ENCODE measurements at places on chromosomes 4 and X. TPM values are rescaled to one million over a fixed set of nuclear protein-coding genes. Genes with fewer than 3 reads are reported as not detected.

GRCh38 chrX:38332505-38332904 is 5.2 kb upstream of the RPGR start:
- DNase-seq = no peak

- DNase-seq = no peak
Measured at GRCh38 chr4:72555377-72555831, 13.6 kb downstream of the ADAMTS3 start.

DNA sequence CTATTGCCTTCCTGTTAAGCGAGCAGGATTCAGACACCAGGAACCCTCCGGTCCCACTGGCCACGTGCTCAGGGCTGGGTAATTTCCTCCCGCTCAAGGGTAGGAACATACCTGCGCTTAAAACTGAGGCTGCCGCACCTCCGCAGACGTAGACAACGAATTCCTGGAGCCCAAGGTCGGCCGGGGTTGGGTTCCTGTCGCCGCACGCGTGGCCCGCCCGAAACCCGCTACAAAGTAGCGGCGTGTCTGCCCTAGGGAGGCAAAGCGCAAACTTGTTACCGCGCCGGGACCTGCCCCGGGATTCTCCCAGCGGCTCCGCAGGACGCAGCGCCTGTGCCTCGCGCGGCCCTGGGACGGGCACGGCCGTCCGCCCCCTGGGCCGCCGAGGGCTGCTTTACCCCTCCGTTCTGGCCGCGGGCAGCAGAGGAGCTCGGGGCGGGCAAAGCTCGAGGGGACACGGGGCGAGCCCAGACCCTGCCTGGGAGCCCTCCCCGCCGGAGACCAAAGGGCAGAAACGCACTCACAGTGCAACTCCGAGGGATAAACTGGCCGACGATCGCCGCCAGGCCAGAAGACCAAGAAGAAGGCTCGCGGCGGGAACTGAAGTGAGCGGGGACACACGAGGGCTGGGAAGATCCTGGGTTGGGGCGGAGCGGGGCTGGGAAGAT is at the start of gene ERVMER34-1:
TSS of gene ERVMER34-1 (minus strand) at position 607 of the 668 bp plus-strand sequence. CDS start 5,905 bp downstream, outside the sequence.
- no peak for DNase-seq

DNA sequence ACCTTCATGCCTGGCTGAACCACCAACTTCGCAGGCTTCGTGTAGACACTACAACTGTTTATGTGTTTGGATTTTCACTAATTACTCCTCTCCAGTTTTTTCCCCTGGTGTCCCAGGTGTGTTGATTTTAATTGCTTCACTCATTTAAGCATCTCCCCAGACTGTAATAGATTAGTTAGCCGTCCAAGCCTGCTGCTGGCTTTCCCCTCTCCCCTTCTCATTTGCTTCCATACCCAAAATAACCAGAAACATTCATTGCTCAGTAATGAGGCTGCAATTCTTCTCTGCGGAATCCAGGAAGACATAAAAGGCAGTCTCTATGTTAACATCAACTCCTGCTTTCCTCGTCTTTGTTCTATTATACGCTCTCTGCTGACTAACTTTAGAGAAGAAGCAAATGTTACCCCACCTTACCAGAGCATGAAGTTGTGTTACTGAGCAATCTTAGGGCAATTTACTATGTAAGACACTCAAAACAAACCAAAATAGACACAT is 37.9 kb upstream of the SCRG1 start:
- DNase-seq = no peak

DNA sequence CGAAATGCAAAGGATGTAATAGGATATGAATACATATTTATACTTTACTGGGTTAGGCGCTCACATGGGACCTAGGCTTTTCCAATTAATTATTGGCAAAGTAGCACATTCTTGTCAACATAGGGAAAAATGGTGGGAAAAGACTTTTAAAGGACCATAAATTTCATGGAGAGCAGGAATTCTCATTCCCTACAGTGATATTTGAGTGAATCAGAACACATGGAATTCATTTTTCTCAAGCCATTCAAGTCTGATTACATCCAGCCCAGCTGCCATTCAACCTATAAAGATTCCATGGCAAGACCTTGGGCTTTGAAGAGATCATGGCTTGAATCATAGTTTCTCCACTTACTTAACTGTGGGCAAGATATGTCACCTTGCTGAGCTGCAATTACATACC is 150.4 kb downstream of the SOWAHB start:
- DNase-seq = no peak

DNA sequence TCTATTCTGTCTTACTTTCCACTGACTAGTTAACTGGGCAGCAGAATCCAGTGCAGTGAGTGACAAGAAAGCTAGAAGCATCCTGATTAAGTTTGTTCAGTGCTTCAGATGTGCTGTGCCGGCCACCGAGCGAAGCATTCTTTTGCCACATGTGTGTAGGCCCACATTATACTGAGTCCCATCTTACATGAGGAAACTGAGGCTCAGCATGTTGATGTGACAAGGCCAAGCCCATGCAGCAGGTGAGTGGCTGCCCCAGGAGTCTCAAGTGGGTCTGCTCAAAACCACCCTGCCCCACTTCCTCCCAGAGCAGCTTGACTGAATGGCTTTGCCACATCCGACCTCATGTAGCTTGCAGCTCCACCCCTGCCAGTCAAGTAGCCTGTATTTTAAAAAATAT is 50.5 kb downstream of the RHOH start:
- no peak for DNase-seq

GRCh38 chr4:85788604-85789003 is 313.7 kb downstream of the ARHGAP24 start:
- DNase-seq = no peak

DNA sequence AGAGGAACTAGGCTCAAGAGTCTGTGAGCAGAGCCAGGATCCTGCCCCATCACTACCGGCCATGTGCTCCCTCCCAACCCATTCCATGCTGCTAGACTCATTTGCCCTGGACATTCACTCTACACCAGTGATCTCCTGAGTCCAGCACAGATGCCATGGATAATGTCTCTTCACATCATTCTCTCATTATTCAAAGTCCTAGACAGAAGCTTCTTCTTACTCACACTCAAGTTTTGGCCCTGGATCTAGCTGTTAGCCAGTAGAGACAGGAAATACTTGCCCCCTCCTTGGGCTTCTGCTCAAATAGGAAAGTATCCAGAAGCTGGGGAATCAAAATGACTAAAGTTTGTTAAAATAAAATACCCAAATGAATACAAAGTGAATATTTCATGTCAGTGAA is 266.8 kb upstream of the LDB2 start:
- DNase-seq = no peak

- no peak for DNase-seq
Measured at GRCh38 chrX:74119016-74119910, 184.7 kb upstream of the ZCCHC13 start.

The LRRC66 gene
- total RNA-seq = 0.17 TPM

The GPM6B gene
- total RNA-seq = 52.7 TPM

The ABLIM2 gene
- total RNA-seq = 9.5 TPM

The GLRA3 gene
- total RNA-seq = under 0.01 TPM

The CACNA1F gene
- 0.06 TPM for total RNA-seq

The ASB12 gene
- total RNA-seq = not detected

The EDNRA gene
- 3.1 TPM for total RNA-seq

The MFAP3L gene
- total RNA-seq = 9.1 TPM

The PNMA5 gene
- total RNA-seq = not detected

The ZNF630 gene
- total RNA-seq = 2.3 TPM

The IL9R gene
- not detected for total RNA-seq

The CSAG2 gene
- total RNA-seq = not detected

The HOPX gene
- total RNA-seq = 5.1 TPM

The VCX3A gene
- not detected for total RNA-seq
